ENCODE measurements at places on chromosomes 4 and X.
A peak's percentile ranks its signal among the peaks of the same experiment; 100 is the strongest.

GRCh38 chrX:140744085-140744484 is 34.5 kb downstream of the LINC00632 start:
- DNase-seq, result no peak

DNA sequence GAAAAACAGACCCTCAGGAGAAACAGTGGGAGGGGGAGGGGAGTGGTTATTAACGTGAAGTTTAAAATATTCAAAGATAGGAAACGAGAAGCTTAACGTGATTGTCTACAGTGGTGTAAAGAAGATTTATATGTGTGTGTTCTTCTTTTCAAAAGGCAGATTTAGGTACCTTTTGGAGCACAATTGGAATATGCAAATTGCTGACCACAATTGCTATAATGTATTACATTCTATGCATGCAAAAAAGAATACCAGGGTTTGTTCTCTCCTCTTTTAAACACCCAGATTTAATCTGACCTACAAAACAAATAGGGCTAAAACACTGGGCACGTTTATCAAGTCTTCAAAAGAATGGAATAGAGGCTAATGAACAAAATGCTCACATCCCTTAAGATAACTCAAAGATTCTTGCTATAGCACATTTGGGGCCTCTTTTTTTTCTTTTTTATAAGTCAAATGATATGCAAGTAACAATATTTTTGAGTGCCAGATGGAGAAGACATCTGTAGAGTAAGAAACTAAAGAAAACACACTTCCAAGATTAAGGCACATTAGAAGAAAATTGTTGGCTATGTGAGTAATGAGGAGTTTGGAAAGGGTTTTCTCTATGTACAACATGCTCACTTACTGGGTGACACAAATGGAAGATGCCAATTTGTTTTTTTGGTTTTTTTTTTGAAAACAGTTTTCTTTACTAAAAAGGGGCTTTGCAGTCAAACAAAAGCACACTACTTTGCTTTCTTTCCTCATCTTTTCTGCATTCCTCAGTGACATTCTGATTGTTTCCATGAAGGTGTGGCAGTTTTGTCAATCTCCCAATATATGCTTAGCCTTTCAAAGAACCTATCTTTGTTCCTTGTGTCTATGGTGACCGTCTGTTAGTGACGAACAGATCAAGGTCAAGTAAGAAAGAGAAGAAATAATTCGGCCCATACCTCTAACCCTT is 240.3 kb downstream of the PALLD start:
- no peak for DNase-seq

- DNase-seq, result no peak
Observed at GRCh38 chrX:135434258-135435138, 12.8 kb downstream of the SMIM10L2A start.

DNA sequence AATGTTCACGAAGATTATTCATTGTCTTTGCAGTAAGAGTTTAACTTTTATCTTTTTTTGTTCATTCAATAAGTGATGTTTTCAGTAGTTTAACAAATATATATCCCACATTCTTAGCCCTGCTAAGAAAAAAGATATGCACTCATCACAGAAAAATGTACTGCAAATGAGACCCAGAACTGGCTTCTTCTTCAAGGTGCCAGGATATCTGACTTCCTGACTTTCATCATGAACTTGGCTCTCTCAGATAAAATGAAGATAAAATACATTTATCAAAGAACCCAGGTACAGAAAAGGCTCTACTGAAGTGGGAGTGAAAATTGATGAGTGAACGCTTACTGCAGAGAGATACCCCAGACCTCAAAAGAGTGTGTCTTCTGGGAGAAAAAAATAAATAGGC is 177.8 kb upstream of the DKK2 start:
- no peak for DNase-seq

- no peak for DNase-seq
Observed at GRCh38 chrX:15358533-15358932, 23.2 kb upstream of the PIGA start.

DNA sequence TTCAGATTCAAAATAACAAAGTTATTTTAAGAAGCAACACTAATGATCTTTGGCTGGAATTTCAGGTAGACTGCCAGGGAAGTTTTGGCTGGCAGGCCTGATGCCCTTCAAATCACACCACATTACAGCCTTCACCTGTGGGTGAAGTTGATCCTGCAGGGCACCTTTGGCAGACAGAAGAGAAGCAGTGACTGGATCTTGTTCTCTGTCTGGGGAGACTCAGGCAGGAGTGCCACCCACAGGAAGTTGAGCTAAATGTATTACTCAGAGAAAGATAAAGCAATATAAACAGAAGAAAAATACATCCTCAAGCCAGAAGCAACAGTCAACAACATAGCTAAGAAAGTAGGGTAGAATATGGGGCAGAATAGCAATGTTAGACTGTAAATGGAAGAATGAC is 12.8 kb upstream of the CFAP299 start:
- no peak for DNase-seq

GRCh38 chrX:6778544-6779503 is 243.9 kb upstream of the VCX3A start:
- no peak for DNase-seq

DNA sequence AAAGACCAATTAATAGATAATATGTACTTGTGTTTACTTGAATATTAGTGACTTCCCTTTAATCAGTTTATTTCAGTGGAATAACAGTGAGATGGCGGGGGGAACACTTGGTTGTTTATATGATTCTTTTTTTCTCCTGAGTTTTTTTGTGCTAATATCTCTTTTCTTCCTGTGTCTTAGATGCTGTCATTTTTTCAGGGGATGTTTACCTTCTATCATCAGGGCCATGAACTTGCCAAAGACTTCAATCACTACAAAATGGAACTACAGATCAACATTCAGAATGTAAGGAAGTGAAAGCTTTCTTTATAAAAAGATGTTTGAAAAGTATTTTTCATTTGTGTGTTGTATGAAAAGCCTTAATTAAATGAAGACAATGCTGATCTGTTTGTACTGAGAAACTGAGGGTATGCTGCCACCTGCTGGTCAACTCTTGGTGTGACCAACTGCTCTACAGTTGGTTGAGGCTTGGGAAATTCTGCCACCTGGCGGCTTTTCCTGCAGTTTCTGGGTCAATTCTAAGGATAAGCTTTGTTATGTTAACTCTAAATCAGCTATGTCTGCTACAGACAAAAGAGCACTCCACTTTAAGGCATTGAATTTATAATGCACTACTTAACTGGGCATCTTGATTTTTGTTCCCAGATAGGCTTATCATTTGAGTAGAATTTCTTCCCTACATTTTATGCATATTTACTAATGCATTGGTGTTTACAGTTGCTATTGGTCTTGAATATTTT is 134.8 kb downstream of the ARHGAP10 start:
- peak; percentile 66 for DNase-seq

DNA sequence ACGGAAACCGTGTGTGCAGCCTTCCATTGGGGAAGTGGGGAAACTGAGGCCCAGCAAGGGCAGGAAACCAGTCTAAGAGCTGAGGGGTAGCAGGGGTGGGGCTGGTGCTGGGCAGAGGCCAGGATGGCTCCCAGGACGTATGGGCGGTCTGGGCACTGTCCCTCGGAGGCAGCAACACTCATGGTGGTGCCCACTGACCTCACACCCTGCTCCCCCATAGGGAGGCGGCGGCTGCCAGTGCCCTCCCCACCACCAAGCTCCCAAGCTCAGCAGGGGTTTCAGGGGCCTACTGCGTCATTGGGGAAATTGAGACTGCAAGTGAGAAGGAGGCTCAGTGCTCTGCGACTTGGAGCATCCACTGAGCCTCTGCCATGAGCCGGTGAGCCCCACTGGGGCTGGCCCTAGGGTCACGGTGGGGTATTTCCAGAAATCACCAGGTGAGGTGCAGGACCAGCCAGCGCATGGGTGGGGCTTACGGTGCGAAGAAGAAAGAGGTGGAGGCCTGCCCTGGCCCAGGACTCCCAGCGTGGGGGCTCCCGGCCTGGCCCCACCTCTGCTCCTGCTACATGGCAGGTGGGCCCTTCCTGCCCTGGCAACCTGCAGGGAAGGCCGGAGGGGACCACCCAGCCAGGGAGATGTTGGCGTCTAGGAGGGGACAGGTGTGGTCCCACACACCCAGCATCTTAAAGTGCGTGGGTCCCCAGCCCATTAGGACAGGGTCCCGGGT is 915 bp downstream of the MSANTD1 start:
- DNase-seq, result no peak

- peak; percentile 78 for DNase-seq
Observed at GRCh38 chrX:46791927-46792809, 33.2 kb upstream of the SLC9A7 start.

DNA sequence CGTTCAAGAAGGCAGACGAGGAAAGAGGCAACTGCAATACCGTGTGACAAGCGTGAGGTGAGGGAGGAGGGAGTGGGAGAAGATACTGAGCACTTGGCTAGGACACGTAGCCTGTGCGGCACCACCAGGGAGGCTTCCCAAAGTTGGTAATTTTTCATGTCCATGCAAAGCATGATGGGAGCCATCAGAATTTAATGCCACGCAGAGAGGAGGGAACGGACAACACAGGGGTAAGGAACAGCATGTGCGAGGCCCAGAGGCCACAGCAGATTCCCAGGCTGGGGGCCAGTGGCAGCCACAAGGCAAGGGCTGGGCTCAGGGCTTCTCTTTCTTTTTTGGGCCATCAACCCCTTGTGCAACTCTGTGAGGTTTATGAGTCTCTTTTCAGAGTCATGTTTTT is 11.0 kb upstream of the CLDN24 start:
- DNase-seq, result no peak

DNA sequence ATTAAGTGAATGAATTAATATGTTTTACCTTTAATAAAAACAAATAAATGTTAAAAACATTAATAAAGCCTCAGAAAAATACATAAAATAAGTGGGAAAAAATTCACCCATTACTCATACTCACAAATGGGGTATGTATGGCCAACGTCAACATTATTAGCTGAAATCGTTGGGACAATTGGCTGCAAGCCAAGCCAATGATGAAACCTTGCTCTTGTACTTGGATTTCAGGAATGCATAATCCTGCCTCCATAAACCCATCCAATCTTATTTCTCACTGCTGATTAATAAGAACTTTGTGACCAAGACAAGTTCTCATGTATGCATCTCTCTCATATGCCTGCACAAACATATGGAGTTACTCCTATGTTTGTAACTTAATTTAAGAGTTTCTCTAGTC is 35.3 kb upstream of the ADAMTS3 start:
- DNase-seq, result peak; percentile 15

- no peak for DNase-seq
Observed at GRCh38 chrX:57929373-57929772, 19.1 kb upstream of the ZXDA start.

DNA sequence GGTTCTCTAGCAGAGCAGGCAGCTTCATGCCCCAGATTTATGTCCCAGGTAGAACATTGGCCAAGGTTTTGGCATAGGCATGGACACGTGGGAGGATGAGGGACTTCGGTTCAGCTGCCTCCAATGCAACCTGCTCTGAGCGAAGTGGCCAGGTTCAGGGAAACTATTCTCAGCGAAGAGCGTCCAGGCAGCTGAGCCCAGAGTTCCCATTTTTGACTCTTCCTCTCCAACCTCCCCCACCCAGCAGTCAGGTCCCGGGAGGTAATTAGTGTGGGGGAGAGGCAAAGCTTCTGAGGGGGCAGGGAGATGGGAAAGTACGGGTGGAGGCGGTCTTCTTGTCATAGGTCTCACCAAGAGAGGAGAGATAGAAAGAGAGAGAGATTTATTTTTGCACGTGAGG is 1.0 kb downstream of the GABRA4 start:
- DNase-seq, result no peak

DNA sequence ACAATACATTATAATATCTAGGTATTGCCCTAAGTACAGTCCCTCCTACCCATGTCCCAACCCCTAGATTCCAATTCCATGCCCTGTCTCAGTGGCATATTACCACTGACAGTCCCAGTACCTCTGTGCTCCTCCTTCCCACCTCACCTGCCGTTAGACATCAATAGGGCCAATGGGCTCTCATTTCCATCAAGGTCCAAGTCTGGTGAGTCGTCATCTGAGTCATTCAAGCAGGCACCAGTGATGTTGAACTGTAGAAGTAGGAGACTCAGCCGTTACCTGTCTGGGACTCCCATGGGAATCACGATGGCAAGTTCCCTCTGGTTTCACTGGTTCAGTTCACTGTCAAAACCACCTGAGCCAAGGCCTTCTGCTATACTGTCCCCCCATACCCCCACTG is 51.7 kb downstream of the PHF8 start:
- no peak for DNase-seq

DNA sequence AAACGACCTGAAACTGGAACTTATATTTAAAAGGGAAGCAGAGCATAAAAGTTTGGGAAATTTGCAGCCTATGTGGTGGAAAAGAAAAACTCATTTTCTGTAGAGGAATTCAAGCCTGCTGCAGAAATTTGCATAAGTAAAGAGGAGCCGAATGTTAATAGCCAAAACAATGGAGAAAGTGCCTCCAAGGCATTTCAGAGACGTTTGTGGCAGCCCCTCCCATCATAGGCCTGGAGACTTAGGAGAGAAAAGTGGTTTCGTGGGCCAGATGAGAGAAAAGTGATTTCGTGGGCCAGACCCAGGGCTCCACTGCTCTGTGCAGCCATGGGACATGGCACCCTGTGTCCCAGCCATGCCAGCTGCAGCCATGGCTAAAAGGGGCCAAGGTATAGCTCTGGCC is 361.9 kb downstream of the PCDH19 start:
- DNase-seq, result no peak

DNA sequence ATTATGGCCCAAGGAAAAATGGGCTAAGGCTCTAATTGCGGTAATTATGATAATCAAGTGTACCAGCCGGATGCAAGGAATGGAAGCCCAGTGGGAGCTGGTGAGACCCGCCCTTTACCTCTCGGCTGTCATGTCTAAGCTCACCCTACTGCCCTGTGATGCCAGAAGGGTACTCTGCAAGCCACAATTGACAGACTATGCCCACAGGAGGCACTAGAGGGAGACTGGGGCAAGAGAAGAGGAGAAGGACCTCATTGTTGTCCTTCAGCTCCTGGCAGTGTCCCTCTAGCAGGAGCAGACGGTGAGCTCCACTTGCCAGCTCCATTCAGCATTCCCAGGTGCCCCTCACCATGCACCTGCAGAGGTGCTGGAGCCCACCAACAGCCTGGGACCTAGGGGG is 141.8 kb downstream of the SMIM20 start:
- no peak for DNase-seq

DNA sequence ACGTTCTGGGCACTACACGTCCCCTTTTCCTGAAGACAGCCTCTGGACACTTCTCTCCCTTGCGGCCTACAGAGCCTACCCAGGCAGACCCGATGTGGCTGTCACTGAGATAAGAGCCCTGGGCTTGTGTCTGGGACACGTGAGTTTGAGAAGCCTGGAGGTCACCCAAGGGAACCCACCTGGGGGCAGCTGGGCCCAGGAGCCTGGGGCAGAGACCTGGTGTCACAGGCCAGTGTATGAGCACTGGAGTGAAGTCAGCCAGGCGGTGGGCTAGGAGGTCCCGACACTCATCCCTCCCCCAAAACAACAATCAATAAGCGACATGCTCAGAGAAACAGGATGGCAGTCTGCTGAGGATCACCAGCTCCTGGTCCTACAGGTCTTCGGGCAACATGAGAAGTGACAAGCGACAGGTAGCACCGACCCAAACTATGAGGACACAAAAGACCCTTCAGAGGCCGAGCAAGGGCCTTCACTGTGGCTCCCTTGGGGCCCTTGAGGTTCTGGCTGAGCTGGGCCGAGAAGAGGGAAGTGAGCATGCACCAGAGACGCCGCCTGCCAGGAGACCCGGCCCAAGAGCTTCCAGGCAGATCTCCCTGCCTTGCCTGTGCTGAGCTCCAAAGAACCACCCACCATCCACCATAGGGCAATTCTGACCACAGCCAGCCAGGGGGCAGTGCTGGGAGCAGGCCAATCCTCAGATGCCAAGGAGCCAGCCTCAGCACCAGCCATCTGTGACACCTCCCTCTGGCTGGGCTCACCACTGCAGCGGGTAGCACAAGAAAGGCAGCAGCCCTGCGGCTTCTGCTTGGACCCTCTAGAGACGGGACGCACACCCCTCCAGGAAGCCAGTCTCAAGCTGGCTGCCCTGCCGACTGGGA is 11.0 kb upstream of the DUSP9 start:
- no peak for DNase-seq

Measured in fibroblast of skin of left biceps (primary cell).